ENCODE measurements at places on chromosomes 16 and 17.

DNA sequence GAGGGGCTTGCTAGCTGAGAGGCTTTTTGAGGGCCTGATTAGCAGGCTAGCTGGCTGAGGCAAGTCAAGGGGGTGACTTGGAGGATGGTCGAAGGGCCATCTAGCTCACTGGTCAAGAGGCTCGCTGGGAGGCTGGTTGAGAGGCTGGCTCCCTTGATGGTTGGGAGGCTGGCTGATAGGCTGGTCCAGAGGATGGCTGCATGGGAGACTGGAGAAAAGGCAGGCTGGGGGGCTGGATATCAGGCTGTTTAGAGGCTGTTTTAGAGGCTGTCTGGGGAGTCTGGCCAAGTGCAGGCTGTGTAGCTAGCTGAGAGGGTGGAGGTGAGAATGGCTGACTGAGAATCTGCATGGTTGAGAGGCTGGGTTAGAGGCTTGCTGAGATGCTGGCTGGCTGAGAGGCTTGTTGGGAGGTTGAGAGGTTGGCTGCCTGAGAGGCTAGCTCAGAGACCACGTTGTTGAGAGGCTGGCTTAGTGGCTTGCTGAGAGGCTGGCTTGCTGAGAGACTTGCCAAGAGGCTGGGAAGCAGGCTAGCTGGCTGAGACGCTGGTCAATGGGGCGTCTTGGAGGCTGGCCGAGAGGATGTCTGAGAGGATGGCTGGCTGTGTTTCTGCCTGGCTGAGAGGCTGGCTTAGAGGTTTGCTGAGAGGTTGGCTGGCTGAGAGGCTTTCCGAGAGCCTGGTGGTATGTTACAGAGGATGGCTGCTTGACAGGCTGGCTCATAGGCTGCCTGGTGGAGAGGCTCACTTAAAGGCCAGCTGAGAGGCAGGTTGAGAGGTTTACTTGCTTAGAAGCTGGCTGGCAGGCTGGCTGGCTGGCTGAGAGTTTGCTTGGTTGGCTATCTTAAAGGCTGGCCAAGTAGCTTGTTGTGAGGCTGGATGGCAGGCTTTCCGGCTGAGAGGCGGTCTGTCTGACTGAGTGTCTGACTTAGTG is 36.6 kb upstream of the ACSM2B start:
- DNase-seq: no peak

DNA sequence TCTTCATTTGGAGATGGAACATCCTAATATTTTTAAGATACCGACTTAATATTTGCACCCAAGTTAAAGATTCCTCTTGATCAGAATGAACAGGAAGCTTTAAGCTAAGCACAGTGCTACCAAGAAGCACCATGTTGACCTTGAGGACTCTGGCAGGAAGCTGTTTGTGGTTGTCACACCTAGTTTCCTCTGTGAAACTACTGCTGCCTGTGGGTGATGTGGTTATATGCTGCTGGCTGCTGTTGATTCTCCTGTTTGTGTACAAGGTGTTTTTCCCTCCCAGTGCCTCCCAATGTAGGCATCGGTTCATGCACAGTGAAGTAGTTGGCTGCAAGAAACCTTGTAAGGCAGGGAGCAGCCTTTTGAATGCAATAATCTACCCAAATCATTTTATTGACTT is 23.4 kb downstream of the RBL2 start:
- peak; percentile 86 for DNase-seq

- DNase-seq: peak; percentile 41
Measured at GRCh38 chr16:17416461-17417311, 54.1 kb downstream of the XYLT1 start.

GRCh38 chr17:28178800-28179199 is 136.3 kb downstream of the NLK start:
- DNase-seq: no peak

DNA sequence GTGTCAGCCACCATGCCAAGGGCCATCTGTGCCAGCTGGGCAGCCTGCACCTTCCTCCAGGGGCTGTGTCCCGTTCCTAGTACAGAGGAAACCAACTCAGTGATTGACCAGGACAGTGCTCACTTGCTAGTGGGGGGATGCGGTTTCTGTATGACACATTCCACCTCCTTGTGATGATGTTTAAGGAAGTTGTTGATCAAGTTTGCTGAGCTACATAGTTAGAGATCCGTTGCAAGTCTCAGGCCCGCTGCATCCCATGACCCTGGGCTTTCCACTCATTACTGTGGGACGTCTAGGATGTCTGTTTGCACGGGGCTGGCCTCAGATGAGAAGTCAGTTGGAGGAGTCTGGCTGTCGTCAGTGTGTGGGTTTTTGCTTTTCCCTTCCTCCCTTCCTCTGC is 33.6 kb downstream of the RNF213 start:
- no peak for DNase-seq

DNA sequence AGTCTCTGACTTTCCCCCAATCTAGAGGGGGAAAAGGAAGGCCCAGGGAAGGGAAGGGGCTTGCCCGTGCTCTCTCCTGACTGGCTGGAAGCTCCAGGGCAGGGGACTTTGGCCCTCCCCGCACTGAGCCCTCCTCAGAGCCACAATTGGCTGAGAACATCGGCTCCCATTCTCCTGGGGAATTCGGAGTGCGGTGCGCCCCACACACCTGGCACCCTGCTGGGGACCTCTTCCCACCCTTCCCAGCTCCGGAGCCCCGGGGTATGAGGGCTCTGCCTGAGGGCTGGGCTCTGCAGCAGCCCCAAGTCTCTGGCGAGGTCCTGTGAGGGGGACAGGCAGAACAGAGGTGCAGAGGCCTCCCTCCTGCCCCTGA is 36.0 kb downstream of the PIMREG start:
- no peak for DNase-seq

- DNase-seq: no peak
Measured at GRCh38 chr17:59634632-59635541, 15.2 kb downstream of the CLTC start.

DNA sequence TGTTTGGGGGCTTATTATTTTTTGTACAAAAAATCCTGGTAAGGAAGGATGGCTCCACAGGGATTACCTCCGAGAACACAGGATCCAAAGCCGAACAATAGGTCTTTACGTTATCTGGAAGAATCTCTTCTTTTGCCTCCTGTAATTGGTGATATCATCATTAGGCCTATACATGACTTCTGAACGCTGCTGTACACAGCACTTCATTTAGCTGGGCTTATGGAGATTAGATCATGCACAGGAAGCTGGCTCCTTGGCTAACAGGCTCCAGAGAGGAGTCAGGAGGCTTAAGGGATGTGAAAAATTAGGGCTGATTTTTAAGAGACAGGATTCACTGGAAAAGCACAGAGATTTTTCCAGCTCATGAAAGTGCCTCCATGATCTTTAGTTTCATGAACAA is 54.7 kb downstream of the TANGO6 start:
- DNase-seq: no peak

GRCh38 chr17:19904412-19904811 is 36.7 kb upstream of the ULK2 start:
- no peak for DNase-seq

GRCh38 chr16:73143002-73143401 is 95.1 kb upstream of the ZFHX3 start:
- no peak for DNase-seq

GRCh38 chr17:81635431-81635830 is 1.5 kb downstream of the NPLOC4 start:
- DNase-seq: no peak

DNA sequence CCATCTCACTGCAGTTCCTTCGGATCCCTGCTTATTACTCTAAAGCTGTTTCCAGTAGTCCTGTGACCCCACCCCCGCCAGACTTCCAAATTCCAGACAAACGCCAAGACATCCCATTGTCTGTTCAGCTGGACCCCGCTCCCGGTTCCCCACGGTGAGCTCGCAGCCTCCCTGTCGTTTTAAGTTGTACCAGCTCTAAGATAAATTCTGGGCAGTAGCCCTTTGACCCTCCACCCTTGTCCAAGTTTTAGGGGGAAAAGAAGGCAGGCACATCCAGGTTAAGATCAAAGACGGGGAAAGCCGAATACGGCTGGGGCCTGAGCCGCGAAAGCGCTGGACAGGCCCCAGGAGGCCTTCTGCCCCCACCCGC is 589 bp downstream of the ARL6IP1 start:
- DNase-seq: no peak

DNA sequence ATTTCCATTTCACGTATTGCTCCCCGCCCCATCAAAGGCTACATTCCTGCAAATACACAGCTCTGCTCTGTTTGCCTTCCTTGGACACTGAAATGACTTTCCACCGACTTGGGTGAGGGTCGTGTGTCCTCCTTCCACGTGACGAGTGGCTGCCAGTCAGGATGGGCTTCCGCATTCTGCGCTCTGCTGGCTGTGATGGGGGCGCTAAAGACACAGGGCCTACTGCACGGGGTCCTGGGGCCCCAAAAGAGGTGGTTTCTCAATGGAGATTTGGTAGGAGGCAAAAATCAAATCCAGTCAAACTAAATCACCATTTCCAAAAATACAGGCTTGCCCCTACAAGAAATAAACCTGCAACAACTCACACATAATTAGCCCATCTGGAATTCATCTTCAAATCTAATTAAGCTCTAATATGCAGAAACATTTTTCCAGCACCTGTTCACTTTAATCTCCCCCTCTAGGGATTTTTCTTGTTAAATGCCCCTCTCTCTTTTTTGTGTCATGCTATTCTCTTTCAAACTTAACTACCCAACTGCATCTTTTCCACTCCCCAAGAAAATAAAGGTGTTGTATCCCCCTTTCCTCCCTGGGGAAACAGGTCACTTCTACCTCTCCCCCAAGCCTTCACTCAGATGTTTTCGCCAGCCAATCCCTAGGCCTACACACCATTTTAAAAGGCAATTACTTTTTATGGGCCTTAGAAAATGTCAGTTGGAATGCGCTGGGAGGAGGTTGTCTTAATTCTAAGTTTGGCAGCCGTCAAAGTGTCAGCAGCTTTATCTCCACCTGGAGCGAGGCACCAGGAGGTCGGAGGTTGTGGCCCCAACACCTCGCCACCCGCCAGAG is 21.9 kb upstream of the FAAP100 start:
- DNase-seq: no peak

DNA sequence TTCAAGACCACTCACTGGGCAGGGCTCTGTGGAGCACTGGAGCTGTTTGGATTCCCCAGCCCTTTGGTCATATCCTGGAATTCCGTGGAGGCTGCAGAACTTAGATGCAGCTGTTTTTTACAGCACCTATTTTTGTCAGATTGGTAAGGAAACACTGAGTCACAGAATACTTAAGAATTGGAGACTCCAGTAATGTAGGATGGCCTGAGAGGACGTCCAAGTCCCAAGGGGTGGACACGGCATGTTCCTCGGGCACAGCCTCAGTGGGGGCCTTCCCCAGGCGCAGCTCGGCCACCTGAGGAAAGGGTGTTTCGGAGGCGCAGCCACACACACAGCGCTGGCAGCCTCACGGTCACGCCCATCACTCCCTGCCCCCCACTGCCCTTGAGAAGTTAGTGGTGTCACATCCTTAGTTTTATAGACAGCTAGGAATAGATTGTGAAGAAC is 14.8 kb downstream of the PLD6 start:
- no peak for DNase-seq
